Smooth muscle cell of the pulmonary artery (primary cell): ENCODE measurements at places on chromosomes 11 and 22. TPM values are rescaled to one million over a fixed set of nuclear protein-coding genes. Genes with fewer than 3 reads are reported as not detected.

RTN4RL2 gene
- total RNA-seq = 0.13 TPM in 1 of 2 replicates, not detected in the other

OR8D4 gene
- not detected in 2 replicates for total RNA-seq

ACR gene
- not detected in 2 replicates for total RNA-seq

OR51I2 gene
- not detected in 2 replicates for total RNA-seq

CABP4 gene
- under 0.01 TPM in 1 of 2 replicates, not detected in the other for total RNA-seq

CBLIF gene
- total RNA-seq = not detected in 2 replicates

OR51E2 gene
- 0.33 TPM in 1 of 2 replicates, not detected in the other for total RNA-seq

NPAS4 gene
- not detected in 2 replicates for total RNA-seq

PC gene
- total RNA-seq = 17.0 and 27.0 TPM in 2 replicates

BAD gene
- total RNA-seq = 52.2 and 56.6 TPM in 2 replicates

UPB1 gene
- under 0.01 and 0.03 TPM in 2 replicates for total RNA-seq

PPME1 gene
- total RNA-seq = 48.0 and 49.3 TPM in 2 replicates

OR5P2 gene
- total RNA-seq = not detected in 2 replicates

RAB3IL1 gene
- 11.0 and 11.8 TPM in 2 replicates for total RNA-seq

GSTT2B gene
- total RNA-seq = 1.3 and 2.0 TPM in 2 replicates

CCDC89 gene
- 1.9 and 4.2 TPM in 2 replicates for total RNA-seq

TRIM49 gene
- total RNA-seq = not detected in 2 replicates

CHST1 gene
- total RNA-seq = 0.73 and 3.6 TPM in 2 replicates

CD248 gene
- 51.9 and 182 TPM in 2 replicates for total RNA-seq

SYT8 gene
- 0.07 TPM in 2 replicates for total RNA-seq

PACSIN3 gene
- 18.2 and 25.2 TPM in 2 replicates for total RNA-seq
